ENCODE measurements at places on chromosomes 6 and 20.

DNA sequence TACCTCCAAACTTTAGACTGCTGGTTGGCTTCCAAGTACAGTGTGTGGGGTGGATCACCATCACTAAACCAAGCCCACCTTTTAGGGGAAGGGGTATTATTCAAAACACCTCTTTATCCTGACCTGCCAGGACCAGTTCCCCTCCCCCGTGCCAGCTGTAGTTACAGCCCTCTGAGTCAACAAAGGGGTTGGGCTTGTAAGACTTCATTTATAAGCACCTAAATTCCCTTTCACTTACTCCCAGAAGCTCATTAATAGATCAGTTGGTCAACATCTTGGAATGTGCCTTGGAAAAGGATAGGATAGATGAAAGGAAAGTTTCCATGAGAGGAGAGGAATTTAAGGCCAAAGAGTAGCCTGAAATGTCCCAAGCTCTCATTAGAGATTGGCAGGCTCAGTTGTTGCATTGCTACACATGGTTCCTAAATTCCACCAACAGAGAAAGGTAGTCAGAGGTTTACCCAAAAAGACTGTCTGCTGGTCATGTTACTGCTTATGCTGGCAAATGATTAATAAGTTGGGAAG lies 59.2 kb downstream of the TNFAIP3 start:
- DNase-seq, result no peak

DNA sequence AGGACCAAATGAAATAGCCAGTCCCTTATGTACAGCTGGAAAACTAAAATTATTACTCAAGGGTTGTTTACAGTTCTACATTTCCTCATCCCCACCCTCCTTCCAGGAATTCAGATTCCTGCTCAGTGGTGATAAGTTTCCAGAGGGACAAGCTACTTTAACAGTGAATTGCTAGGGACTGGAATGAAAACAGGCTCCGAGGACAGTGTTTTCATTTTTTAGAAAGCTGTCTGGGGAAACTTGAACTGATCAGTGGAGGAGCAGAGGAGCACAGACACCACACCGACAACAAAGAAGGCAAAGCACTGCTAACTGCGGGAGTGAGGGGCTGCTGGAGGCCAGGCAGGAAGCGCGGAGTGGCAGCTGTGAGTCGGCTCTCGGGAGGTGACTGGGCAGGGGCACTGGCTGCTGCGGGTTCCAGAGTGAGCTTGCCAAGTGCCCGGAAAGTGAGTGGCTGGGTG lies 322.2 kb downstream of the ESR1 start:
- no peak for DNase-seq

- no peak for DNase-seq
Measured at GRCh38 chr6:35273822-35274559, 14.5 kb downstream of the ZNF76 start.

DNA sequence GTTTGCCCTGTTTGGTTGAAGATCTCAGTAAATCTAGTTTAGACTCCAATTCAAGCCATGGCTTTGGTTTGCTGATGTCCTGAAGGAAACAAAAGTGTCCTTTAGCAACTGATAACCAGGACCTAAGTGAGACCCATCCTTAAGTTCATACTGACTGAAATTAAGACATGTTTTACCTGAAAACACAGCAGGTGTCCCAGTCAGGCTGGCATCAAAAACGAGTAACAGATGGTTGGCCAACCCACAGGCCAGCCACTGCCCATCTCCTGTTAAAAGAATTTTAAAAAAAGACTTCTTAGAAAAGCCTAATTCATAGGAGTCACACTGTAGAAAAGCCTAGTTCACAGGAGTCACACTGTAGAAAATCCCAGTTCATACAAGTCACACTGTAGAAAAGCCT lies 58.3 kb downstream of the WDR27 start:
- DNase-seq, result no peak

- peak; percentile 86 for DNase-seq
Measured at GRCh38 chr6:135128268-135128914, 52.7 kb upstream of the MYB start.

GRCh38 chr20:52983726-52984450 lies 11.7 kb downstream of the TSHZ2 start:
- DNase-seq, result no peak

DNA sequence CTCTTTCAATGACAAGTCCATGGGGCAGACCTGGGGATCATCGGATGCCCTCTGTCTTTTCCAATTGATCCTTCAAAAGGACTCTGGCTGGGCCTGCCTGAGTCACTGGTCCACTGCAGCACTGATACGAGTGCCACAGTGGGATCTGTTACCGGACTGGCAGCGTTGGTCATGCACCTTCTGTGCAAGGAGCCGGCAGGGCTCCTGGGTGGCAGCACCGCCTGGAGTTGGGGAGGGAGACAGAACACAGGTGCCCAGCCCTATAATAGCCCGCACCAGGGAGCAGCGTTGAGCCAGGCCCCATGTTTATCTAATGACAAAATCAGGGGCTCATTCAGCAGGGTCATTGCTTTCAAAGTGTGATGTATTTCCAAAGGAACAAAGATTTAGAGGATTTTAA lies 64.2 kb upstream of the NXT1 start:
- no peak for DNase-seq

- no peak for DNase-seq
Measured at GRCh38 chr20:62578294-62578897, 63.9 kb upstream of the SLCO4A1 start.

DNA sequence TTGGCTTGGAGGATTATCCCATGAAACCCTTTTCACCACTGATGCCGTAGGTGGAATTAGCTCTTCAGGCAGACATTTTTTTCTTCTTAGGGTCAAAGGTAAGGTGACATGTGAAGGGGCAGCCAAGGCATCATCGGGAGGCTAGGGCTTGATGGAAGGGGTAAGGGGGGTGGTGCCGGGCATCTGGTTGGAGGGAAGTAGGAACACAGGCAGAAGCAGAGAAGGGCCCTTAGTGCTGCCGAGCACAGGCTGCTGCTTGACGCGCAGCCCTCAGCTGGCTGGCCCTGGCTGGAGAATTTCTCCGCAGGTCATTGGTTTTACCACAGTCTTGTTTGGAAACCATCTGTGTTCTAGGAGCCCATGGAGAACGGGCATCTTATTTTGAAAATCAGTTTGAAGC lies 54.7 kb downstream of the TRAF3IP2 start:
- DNase-seq, result no peak
